Activated CD4-positive, alpha-beta T cell treated with anti-CD3 and anti-CD28 coated beads for 24 hours (primary cell): ENCODE measurements at places on chromosomes 7 and 10.

DNA sequence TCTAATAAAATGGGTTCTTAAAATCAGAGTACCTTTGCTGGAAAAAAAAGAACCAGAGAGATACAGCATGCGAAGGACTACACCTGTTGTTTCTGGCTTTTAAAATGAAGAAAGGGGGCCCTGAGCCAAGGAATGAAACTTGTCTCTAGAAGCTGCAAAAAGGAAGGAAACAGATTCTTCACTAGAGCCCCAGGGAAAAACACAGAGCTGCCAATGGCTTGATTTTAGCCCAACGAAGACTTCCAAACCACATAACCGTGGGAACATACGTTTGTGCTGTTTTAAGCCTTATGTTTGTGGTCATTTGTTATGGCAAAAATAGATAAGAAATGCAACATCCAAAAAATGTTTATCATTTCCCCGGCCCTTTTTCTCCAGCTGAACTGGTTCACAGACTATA is 780.0 kb downstream of the SORCS1 start:
- no peak for DNase-seq

- DNase-seq = no peak
Observed at GRCh38 chr10:106897719-106898118, 266.8 kb downstream of the SORCS1 start.

DNA sequence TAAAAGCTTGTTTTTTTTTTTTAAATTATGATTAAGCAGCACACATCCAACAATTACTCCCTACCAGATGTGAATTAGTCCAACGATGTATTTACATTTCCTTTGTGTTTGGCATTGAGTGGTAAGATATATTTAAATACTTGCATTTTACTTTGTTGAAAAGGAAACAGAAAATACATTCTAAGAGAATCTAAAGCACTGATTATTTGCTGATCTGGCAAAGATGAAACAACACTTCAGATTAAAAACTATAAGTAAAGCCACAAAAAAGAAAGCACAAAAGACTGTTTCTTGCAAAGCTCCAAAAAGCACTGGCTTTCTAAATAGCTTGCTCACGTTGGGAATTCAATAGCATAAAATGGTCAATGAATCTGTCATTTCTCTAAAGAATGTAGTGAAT is 466.5 kb downstream of the PHTF2 start:
- no peak for DNase-seq

- DNase-seq = no peak
Observed at GRCh38 chr7:114196517-114196916, 218.1 kb upstream of the FOXP2 start.

DNA sequence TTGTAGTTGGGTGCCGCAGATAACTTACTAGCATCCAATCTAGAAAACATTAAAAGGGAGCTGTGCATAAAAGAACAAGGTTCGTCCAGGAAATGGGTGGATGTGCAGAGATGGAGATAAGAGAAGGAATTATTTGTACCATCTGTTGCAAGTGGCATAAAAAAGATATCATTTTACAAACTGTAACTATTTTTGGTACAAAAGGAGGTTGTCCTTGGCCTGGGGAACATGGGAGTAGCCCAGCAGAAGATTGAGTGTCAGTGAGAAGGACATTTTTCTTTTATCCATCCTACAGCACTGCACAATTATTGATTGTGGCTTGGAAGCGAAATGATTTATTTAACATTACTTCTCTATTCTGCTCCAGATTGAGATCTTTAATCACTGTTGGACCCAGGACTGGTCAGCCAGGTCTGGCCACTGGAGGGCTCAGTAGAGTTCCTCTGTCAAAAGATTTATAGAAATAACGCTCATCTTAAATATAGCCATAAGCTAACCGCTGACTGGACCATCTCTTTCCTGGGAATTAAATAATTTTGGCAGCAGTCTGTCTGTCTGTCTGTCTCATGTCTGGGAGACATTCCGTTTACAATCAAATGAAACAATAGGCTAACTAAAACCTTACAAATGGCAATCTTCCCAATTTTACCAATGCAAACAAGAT is 254.1 kb downstream of the KIAA1217 start:
- DNase-seq = no peak

DNA sequence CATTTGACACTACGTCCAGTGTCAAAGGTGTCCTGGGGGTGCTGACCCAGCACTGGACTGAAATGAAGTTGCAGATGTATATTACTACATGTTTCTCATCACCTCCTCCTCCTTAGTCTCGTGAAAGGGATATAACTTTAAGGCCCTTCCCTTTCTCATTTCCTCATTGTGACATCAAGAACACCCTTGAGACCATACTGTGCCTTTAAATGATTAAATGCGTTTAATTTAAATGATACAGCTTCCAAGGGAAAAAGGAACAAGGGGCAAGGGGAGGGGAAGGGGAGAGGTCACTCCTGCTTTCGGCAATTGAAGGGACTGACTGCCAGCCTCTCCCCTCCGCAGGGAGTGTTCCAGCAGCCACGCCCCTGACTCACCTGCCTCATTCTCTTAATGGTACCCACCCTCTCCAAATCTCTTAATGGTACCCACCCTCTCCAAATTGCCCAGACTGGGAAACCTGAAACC is 80.5 kb upstream of the KMT2E start:
- DNase-seq = no peak
